ENCODE measurements at places on chromosomes 16 and 17.

DNA sequence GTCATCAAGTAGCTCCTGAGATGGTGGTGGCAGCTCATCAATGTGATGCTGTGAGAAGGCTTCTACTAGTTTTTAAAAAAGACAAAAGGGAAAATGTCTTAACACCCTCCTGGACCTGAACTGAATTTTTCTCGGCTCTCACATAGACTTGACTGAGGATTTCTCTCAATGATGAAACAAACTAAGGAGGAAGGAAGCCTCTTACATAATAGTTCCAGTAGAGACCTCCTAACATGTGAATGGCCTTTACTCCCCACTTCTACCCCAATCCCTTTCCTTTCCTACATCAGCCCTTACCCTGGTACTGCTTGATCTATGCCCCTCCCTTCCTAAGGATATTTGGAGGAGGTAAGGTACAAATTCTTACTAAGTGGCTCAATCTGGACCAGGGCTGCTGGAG, 54.8 kb upstream of the MTMR4 start:
- no peak for DNase-seq

DNA sequence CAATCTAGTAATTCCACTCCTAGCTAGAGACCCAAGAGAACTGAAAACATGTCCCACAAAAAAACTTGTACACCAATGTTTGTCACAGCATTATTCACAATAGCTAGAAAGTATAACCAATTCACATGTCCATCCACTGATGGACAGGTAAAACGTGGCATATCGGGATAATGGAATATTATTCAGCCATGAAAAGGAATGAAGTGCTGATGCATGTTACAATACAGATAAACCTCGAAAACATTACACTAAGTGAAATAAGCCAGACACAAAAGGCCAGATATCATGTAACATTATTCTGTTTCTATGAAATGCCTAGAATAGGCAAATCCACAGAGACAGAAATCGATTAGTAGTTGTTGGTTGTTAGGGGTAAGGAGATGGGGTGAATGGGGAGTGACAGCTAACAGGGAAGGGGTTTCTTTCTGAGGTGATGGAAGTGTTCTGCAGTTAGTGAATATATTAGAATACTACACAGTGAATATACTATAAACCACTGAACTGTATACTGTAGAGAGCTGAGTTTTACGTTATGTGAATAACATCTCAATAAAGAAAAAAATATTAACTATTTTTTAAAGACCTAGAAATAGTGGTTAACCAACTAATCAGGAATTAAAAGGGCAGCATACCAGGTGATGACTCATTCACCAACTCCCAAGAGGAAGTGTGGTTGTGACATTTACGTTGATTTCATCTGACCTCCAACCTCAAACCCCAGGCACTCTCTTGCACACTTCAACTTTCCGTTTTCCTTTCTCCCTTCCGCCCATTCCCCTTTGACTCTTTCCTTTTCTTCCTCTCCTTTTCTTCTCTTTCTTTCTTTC, 48.6 kb downstream of the GAS7 start:
- DNase-seq, result no peak

GRCh38 chr16:81041696-81042095, 6.1 kb downstream of the ATMIN start:
- DNase-seq, result no peak

- no peak for DNase-seq
Observed at GRCh38 chr16:68272507-68273209, 8.3 kb downstream of the SLC7A6 start.

DNA sequence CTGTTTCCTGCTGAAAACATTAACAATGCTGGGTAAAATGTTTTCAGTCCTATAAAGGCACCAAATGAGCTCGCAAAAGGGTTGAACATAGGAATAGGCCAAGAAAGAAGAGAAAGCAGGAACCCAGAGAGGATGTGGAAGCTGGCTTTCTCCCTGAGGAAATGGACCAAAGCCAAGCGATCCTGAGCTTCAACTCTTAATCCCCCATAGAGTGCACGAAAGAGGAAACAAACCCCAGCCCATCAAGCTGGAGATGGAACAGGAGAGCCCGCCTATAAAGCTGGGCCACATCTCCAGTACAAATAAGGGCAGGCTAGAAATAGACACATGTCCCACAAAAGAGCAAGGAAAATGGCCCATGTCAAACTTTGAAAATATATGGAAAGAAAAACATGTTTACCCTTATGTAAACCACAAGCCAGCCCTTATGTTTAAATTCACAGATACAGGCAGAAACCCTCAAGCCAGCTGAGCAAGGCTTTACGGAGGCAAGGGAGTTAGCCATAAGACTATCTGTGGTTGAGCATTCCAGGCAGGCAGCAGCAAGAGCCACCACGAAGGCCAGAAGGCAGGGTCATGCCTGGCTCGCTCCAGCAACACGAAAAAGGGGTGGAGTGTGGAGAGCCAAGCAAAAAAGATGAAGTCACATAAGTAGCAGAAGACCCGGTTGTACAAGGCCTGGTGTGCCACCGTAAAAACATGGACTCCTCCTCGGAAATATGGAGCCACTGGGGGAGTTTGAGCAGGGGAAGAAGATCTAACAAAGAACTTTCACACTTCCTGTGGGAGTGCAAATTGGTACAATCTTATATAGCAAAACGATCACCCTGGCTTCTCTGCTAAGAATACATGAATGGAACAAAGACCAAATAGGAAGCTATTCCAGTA, 27.8 kb downstream of the COPRS start:
- DNase-seq, result no peak

- no peak for DNase-seq
Observed at GRCh38 chr16:62573466-62573865, 537.2 kb upstream of the CDH8 start.

- no peak for DNase-seq
Observed at GRCh38 chr16:835373-835772, 34.8 kb upstream of the GNG13 start.

DNA sequence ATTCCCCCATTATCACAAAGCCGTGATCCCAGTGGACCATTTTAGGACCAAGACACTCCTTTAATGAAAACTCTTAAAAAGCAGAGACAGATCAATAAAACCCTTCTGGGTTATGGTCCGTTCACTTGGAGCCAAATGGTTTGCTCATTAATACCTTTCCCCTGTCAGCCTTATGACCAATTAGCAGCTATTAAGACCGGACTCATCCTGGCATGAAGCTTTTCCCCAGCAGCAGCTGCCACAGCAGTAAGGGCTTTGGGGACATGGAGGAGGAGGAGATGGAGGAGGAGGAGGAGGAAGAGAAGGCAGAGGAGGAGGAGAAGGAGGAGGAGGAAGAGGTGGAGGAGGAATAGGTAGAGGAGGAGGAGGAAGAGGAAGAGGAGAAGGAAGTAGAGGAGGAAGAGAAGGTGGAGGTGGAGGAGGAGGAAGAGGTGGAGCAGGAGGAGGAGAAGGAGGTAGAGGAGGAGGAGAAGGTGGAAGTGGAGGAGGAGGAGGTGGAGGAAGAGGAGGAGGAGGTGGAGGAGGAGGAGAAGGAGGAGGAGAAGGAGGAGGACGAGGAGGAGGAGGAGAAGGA, 50.1 kb upstream of the IRX3 start:
- no peak for DNase-seq

DNA sequence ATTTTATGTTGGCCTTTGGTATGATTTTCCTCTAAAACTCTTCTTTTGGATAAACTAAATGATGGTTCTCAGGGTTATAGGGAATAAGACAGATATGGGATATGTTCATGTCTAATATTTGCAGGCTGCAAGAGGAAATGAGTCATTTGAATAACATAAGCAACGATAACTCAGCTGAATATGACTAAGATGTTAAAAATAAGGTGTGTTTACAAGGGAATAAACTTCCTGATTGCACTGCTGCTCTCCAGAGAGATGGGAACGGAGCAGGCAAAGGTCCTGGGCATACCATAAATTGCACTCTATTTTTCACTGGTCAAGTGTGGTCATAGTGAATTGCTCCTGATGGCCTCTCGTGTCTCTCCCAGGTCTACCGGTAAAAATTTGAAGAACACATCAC, 666.2 kb downstream of the TOX3 start:
- DNase-seq, result no peak

- DNase-seq, result no peak
Observed at GRCh38 chr16:53812914-53813313, 109.0 kb downstream of the FTO start.

DNA sequence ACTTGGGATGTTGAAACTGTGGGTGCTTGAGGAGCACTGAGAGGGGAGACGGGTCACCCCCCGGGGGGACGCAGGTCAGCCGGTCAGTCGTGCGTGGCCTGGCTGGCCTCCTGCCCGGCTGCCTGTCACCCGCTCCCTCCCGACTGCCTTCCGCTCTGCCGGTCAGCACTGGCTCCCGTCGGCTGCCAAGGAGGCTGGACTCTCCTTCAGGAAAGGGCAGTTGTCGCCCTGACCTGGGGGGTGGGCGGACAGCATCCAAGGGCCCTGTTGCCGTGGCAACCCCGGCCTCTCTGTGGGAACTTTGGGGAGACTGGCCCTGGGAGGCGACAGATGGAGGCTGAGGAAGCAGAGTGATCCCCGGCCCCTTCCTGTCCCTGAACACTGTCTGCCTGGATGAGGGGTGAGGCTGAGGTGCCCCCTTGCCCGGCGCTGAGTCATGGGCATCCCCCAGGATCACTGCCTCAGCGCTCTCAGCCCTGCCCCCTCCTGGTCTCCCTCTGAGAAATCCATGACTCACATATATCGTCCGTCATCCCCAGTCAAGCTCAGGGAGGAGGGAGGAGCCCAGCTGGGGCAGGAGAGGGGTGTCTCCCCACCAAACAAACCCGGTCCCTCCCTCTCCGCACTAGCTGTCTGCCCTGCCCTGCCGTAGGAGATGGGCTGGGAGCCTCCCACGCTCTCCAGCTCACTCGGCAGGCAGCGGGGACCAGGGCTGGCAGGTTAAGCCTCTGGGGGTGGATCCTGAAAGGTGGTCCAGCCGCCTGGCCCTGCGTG, at the start of gene ADGRG1:
ADGRG1 (plus strand) TSS at position 623 of the 774 bp plus-strand sequence. CDS start 21,658 bp downstream, outside the sequence.
- DNase-seq, result peak; percentile 16

DNA sequence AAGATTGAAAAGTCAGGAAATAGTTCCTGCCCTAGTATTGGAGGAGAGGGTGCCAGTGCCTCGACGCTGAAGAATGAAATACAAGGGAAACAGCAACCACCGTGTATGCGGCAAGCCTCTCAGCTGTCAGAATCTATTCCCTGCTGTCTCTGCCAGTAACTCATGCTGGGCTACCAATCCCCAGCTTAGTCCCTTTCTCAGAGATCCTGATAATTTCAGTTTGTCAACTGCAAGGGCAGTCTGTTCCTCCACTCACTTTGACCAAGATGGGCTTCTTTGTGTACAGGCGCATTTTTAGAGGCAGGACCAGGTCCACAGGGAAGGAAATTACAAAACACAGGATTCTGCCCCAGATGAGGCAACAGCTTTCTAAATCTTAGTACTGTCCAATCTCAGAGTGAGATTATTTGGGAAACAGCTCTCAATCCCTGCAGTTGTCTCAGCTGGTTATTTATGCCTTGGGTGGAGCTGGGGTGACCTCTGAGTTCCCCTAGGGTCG, 1.3 kb downstream of the NQO1 start:
- DNase-seq, result no peak

DNA sequence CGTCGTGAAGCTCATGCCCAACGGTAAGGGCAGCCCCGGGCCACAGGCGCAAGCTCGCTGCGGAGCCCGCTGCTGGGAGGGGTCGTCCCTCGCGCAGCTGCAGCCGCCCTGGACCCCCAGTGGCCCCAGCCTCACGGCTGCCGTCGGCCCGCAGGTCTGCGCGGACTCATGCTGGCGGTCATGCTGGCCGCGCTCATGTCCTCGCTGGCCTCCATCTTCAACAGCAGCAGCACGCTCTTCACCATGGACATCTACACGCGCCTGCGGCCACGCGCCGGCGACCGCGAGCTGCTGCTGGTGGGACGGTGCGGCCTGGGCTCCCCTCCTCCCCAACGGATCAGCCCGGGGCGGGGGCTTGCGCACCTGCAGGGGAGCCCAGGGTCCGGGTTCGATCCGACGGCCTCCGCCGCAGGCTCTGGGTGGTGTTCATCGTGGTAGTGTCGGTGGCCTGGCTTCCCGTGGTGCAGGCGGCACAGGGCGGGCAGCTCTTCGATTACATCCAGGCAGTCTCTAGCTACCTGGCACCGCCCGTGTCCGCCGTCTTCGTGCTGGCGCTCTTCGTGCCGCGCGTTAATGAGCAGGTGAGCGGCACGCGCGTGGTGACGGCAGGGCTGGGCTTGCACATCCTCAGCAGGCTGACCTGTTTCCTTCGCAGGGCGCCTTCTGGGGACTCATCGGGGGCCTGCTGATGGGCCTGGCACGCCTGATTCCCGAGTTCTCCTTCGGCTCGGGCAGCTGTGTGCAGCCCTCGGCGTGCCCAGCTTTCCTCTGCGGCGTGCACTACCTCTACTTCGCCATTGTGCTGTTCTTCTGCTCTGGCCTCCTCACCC, 5.8 kb downstream of the SLC5A2 start:
- DNase-seq, result no peak

GRCh38 chr16:24255456-24256371, at the start of gene CACNG3:
Gene CACNG3, plus strand, starts transcription at chr16:24256335. Its CDS starts 420 bp downstream, at chr16:24256755.
- DNase-seq, result no peak

DNA sequence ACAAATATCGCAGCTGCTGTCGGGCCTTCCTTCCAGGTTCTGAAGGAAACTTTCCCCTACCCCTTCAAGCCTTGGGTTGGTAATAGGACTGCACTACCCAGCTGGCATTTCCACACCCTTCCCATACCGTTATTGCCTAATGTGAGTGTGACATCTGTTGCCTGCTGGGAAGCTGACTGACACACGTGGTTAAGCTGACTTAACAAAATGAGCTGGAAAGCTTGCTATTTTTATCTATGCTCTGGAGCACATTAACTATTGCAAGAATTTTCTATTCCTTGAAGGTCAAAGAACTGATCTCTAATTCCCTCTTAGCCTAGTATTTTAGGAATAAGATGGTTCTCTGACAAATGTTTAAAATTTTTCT, 79.5 kb downstream of the PMP22 start:
- no peak for DNase-seq
